LHCN-M2 (cell line): ENCODE measurements at places on chromosomes 13 and 19. TPM values are rescaled to one million over a fixed set of nuclear protein-coding genes. Genes with fewer than 3 reads are reported as not detected.

DNA sequence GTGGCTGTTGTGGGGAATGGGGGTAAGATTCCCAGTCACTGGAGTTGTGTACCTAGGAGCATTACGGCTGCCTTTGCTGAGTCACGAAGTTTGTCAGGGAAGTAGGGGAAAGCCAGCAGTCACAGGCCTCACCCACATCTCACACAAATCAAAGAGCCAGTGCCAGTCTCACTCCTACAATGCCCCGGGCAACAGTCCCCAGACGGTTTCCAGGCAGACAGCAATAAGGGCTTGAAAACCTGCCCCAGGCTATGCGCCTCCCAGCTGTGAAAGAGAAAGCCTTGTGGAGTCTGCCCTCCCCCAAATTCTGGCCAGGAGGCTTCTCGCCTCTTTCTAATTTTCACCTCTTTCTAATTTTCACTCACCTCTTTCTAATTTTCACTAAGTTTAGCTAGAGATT, 142.3 kb upstream of the EDNRB start:
- DNase-seq = no peak

DNA sequence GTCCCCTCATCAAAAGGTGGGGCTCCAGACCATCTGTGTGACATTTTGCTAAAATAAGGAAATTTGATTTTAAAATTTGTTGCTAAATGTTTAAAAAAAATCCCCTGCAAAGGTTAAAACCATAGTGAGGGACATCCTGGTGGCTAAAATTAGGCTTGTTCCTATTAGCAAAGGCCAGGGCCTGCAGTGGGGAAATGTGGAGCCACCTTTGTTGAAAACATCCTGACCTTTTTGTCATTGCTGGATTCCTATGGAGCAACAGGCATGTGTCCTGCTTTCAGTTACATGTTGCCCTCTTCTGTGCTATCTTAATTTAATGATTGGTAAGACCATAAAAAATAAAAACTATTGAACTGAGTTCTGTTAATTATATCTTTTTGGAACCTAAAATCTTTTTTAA, 524.3 kb downstream of the KCTD12 start:
- DNase-seq = no peak

DNA sequence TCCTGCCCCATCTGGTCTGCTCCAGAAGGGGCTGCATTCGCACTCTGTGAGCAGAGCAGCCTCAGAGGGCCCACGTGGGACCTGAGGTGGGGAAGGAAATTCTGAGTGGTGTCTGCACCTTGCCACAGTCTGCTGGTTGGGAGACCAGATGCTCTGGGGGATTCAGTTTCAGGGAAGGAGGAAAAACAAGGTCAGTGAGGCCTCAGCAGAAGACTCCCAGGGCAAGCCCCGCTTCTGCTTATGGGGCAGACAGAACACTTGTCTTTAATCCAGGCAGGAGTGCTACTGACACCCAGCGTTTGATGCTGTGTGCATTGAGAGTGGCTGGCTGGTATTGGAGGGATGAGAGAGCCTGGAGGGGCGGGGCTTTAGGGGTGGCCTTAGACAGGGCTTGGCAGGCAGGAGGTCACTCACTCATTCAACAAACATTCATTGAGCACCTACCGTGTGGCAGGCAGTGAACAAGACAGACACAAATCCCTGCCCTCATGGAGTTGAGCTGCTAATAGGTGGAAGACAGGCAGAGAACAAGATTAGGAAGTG, 4.9 kb upstream of the CLEC17A start:
- peak; percentile 17 for DNase-seq

Gene ZNF284
- total RNA-seq = 2.6 and 3.0 TPM in 2 replicates

- DNase-seq = no peak
Measured at GRCh38 chr13:111050539-111050879, 64.6 kb upstream of the ARHGEF7 start.

GRCh38 chr13:103815619-103816018, 749.4 kb upstream of the SLC10A2 start:
- peak; percentile 27 for DNase-seq

Gene RASAL3
- total RNA-seq = 0.06 TPM in 1 of 2 replicates, not detected in the other

Gene RASL11A
- total RNA-seq = 1.9 and 3.8 TPM in 2 replicates

- DNase-seq = no peak
Measured at GRCh38 chr13:73778242-73778864, 355.9 kb downstream of the KLF12 start.

GRCh38 chr13:41222259-41222852, 28.0 kb upstream of the KBTBD7 start:
- DNase-seq = peak; percentile 64

DNA sequence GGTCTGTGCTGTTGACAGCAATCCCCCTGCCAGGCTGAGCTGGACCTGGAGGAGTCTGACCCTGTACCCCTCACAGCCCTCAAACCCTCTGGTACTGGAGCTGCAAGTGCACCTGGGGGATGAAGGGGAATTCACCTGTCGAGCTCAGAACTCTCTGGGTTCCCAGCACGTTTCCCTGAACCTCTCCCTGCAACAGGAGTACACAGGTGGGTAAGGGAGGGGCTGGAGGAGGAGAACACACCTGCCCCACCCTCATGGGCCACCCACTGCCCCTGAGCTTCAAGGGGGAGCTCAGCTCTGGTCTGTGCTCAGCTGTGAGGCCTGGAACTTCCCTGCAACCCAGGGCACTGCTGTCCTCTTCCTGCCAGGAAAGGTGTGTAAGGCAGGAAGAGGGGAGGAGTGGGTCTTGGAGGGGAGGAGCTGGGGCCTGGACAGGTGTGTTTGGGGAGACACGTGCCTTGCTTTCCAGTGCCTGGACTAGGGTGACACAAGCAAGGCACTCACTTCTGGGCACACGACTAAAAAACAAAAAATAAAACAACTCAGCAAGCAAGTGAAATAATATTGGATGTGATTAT, 3.9 kb downstream of the SIGLEC7 start:
- DNase-seq = no peak

DNA sequence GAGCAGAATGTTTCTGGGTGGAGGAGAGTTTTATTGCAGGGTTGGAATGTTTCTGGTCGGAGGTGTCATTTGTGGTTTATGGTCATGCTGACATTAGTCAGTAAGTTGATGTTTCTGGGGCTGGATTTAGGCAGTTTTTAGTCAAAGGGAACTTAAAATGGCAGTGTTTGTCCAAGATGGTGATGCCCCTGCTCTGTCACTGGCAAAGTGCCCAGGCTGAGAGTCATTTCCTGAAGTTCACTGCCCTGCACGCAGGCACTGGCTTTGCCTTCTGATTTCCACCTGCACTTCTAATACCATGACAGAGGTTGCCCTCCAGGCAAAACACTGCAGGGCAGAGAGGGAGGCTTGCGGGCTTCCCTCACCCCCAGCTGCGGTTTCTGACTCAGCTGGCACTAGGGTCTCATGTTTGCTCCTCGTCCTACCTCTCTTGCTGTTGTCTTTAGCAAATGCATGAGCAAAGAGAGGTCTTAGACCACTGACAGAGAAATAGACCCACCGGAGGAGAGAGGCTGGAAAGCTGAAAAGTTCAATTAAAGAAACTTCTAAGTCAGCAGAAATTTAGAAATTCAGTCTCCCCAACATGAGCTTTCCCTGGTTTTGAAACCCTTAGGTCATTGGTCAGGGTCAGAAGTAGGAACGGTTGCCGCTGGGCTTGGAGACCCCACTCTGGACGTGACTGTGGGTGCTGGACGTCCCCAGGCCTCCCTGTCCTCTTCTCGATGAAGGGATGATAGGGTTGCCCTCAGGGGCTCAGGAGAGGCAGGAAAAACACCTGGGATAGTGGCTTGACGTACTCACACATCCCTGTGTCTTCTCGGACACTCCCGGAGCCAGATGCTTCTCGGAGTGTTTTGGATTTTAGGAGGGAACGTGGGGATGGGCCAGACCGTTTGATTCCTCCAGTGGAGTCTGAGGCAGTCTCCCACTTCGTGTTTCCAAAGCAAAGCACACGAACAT, 26.3 kb downstream of the TMEM255B start:
- DNase-seq = peak; percentile 99

- no peak for DNase-seq
Measured at GRCh38 chr19:37899966-37900365, 6.4 kb downstream of the WDR87 start.
